MCF 10A (cell line): ENCODE measurements at places on chromosomes 3 and 15.

- no peak for DNase-seq
- H3K27ac ChIP-seq = peak overlapping the region; percentile 53
- H3K4me3 ChIP-seq = no peak overlapping the region
- no peaks in the 10 kb centered on the region for H3K27me3 ChIP-seq
- peaks cover 6% of the 10 kb centered on the region for H3K36me3 ChIP-seq
Observed at GRCh38 chr15:42053914-42054313, 33.1 kb upstream of the PLA2G4E start.

DNA sequence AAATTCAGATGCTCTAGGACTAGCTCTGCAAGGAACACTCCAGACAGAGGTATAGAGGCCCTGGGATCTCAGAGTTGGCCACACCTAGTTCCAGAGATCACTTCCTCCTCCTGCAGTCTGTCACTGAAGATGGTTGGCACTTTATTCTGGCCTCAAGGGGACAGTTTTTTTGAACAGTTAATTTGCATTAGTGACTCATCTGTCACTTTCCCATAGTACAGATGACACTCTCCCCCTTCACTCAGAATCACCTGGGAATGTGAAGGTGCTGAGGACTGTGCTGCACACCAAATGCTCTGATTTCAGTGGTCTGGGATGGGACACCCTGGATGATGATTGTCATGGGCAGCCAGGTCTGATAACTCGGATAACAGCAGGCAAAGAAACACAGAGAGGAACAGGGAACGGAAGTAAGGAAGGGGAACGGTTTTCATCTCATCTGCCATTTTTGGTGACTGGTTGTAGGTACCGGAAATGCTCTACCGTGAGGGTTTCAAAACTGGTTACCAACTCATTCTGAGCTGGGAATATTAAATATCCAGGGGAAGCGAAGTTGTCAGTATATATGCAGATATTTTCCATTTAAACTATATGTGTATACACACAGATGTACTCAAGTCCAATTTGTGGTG is 232.5 kb upstream of the ST8SIA2 start:
- no peaks in the 10 kb centered on the region for H3K27me3 ChIP-seq
- H3K4me1 ChIP-seq = peaks cover 12% of the 10 kb centered on the region
- DNase-seq = no peak
- H3K4me3 ChIP-seq = no peak overlapping the region
- peaks cover 7% of the 10 kb centered on the region for H3K36me3 ChIP-seq

- H3K4me1 ChIP-seq = no peaks in the 10 kb centered on the region
- H3K27ac ChIP-seq = no peak overlapping the region
- DNase-seq = no peak
- peaks cover 19% of the 10 kb centered on the region for H3K36me3 ChIP-seq
- H3K27me3 ChIP-seq = no peaks in the 10 kb centered on the region
- no peak overlapping the region for H3K4me3 ChIP-seq
Observed at GRCh38 chr3:146019508-146019907, 141.5 kb downstream of the PLOD2 start.

DNA sequence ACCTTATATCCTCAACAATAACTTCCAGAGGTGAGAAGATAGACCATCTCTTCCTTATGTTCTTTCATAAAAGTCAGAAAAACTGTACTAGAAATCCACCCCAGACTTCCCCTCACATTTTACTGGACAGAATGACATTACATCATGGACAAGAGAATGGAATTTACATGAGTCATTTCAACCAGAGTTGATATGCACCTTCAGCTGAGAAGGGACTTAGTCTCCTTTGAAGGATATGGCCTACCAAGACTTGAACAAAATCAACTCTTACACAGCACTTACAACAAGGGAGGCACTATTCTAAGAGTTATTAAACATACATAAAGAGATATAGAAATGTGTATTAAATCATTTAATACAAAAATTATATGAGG is 380.0 kb upstream of the DPH6 start:
- no peaks in the 10 kb centered on the region for H3K36me3 ChIP-seq
- no peaks in the 10 kb centered on the region for H3K27me3 ChIP-seq
- H3K4me3 ChIP-seq = no peak overlapping the region
- H3K4me1 ChIP-seq = peaks cover 5% of the 10 kb centered on the region

DNA sequence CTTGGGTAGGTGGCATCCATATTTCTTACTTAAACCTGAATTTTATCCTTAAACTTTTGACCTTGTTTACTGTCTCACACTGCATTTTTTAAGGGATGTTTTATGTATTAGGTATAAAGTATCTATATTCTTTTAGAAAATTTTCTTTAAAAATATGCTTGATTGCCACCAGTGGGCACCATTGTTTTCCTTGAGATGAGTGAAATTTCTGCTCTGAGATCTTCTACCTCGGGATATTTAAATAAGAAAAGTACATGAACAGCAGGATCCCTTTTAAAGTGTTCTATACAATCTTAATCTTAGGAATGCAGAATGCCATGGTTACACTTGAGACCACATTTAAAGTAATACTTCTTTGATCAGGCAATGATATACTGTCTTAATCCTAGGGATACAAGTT is 108.7 kb downstream of the SLMAP start:
- H3K27ac ChIP-seq = peak overlapping the region; percentile 61
- H3K27me3 ChIP-seq = no peaks in the 10 kb centered on the region
- H3K36me3 ChIP-seq = peaks cover 65% of the 10 kb centered on the region
- no peak overlapping the region for H3K4me3 ChIP-seq

DNA sequence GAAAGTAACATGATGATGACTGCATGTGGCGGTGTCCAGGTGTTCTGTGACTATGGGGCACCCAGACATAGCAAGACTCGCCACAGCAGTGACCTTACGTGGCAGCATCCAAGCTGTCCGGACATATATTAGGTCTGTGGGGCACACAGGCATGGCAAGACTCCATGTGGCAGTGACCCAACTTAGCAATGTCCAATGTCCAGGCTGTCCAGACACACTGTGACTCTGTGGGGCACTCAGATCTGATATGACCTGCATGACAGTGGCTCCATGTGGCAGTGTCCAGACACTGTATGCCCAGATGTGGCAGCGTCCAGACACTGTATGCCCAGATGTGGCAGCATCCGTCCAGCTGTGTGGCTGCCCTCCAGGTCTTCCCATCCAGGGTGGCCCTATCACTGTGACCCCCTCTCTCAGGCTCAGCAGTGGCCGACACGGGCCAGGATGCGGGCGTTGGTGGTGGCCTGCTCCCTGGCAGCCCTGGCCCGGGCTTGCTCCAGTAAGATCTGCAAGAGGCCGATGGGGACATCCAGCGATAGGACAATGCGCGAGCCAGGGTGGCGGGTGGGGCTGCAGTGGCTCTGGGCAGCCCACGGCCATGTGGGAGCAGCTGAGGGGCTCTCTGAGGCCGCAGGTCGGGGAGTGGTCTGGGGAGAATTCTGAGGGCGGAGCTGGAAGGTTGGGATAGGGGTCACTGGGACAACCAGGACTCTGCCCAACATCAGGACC is 1.1 kb downstream of the UCN2 start:
- peaks cover 50% of the 10 kb centered on the region for H3K4me1 ChIP-seq
- H3K36me3 ChIP-seq = peaks cover 6% of the 10 kb centered on the region
- H3K27ac ChIP-seq = peak overlapping the region; percentile 63
- H3K4me3 ChIP-seq = no peak overlapping the region

- H3K36me3 ChIP-seq = no peaks in the 10 kb centered on the region
- no peak overlapping the region for H3K4me3 ChIP-seq
- H3K27me3 ChIP-seq = peaks cover 82% of the 10 kb centered on the region
- DNase-seq = no peak
Observed at GRCh38 chr3:95460274-95460673, 1354.1 kb upstream of the EPHA6 start.

GRCh38 chr3:108835101-108835500 is 12.5 kb downstream of the TRAT1 start:
- H3K4me1 ChIP-seq = no peaks in the 10 kb centered on the region
- no peak overlapping the region for H3K4me3 ChIP-seq
- no peak overlapping the region for H3K27ac ChIP-seq
- H3K27me3 ChIP-seq = no peaks in the 10 kb centered on the region

DNA sequence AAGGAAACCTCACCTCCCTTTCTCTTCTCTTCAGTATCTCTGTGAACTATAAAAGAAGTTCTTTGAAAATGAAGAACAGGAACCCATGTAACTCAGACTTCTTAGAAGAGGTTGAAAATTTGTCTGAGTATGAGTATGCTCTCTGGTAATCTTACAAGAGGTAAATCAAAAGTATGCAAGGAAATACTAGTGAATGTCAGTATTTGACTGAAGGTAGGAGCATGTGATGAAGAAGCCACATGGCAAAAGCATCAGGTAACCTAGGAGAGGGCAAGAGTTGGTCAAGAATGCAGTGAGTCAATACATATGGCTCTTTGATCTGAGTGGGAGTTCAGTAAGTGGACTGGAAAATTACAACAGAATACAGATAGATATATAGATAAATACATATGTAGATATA is 133.0 kb upstream of the NECTIN3 start:
- no peak for DNase-seq
- H3K4me3 ChIP-seq = no peak overlapping the region
- H3K27ac ChIP-seq = no peak overlapping the region
- H3K4me1 ChIP-seq = no peaks in the 10 kb centered on the region
- no peaks in the 10 kb centered on the region for H3K27me3 ChIP-seq

DNA sequence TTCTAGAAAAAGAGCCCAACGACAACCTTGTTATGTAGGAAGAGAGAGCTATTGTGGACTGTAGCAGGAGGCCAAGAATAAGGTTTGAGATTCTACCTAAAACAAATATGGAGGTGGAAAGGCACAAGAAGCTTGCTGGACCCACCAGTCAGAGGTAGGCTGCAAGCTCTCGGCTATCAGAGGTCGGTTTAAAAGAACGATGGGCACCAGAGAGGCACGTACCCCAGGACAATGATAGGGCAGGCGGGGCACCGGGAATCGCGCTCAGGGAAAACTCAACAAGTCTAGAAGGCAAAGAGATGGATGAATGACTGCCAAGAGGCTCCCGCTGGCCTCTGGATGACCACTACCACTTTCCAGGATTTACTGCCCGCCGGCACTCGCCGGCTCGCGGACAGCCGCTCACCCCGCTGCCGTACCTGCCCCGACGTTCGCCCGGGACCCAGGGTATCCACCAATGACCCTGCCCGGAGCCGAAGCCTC is 1.1 kb downstream of the HDGFL3 start:
- peaks cover 44% of the 10 kb centered on the region for H3K4me1 ChIP-seq
- H3K36me3 ChIP-seq = no peaks in the 10 kb centered on the region
- DNase-seq = peak; percentile 33
- H3K4me3 ChIP-seq = no peak overlapping the region
- H3K27ac ChIP-seq = peak overlapping the region; percentile 91

GRCh38 chr3:169529013-169529412 is 134.5 kb downstream of the MECOM start:
- no peaks in the 10 kb centered on the region for H3K36me3 ChIP-seq
- H3K4me1 ChIP-seq = no peaks in the 10 kb centered on the region
- no peak overlapping the region for H3K27ac ChIP-seq

DNA sequence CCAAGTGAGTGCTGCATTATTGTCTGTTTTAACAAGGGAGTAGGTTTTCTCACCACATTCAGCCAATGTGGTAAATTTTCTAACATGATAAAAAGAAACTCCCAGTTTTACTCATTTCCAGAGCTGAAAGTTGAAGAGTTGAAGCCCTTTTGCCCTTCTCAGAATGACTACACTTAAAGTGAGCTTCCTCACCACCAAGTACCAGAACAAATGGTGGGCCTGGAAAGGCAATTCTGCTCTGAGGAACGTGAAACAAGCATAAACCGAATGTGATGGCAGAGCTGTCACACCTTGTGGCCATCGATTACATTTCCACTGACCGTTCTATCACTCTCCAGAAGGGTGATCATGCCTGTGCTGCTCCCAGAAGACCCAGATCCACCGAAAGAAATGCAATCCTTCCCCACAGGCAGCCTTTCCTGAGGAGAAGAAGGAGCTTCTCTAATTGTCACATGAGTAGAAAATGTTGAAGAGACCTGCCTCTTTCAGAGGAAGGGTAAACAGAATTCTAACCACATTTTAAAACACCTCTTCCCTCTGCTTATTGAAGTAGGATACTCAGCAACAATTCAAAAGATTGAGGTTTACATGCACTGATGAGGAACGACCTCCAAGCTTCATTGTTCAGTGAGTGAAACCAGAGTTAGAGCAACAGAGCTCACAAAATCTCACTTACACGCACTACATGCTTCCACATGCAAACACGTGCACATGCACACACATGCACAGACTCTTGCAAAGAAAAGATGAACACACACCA is 21.4 kb upstream of the CCR9 start:
- H3K4me3 ChIP-seq = no peak overlapping the region
- no peak overlapping the region for H3K27ac ChIP-seq
- peaks cover 80% of the 10 kb centered on the region for H3K27me3 ChIP-seq
- H3K4me1 ChIP-seq = no peaks in the 10 kb centered on the region
- no peak for DNase-seq
